ENCODE measurements at places on chromosomes 1 and 21.

- DNase-seq, result no peak
Observed at GRCh38 chr1:17904290-17904689, 149.2 kb downstream of the ACTL8 start.

- no peak for DNase-seq
Observed at GRCh38 chr1:20154301-20154831, 15.2 kb downstream of the PLA2G2F start.

- no peak for DNase-seq
Observed at GRCh38 chr1:115295904-115296696, 41.9 kb downstream of the NGF start.

- no peak for DNase-seq
Observed at GRCh38 chr1:230122366-230123279, 55.6 kb downstream of the GALNT2 start.

DNA sequence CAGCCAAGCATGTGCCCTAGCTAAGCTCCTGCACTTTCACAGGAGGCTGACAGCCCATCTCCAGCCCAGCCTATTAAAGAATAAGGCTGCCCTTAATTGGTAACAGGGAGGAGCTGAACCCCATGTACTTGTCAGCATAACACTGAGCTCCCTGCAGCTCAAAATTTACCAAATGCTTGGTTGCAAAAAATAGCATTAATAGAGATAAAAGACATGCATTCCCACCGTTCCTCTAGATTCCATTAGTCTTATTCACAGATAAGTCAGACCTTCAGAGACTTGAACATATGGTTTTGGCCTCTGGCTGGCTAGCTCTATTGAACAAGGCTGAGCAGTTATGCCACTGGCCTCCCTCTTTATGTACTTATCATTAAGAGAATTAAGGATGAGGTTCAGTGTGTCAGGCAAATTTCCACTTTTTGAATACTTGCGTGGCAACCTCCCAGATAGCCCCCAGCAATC lies 29.2 kb downstream of the OLFML3 start:
- no peak for DNase-seq

- DNase-seq, result peak; percentile 11
Observed at GRCh38 chr1:40692429-40692895, 958 bp downstream of the NFYC start.

DNA sequence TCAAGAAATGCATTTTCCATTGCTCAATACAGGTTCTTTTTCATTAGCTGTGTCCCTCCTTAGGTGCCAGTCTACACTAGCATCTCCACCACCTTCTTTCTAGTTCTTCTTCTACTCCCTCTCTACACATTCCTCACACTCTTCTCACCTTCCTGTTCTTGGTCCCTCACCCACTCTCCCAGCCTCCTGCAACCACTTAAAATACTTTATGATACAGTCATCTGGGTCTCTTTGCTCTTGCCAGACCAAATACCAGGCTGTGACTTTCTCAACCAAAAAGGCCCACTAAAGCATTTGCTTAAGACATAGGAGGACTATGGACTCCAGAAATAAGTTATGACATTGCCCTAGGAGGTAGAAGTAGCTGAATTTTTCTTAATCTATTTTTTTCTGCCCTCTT lies 35.1 kb downstream of the PIGM start:
- DNase-seq, result no peak

GRCh38 chr1:174114106-174114505 lies 45.2 kb upstream of the RABGAP1L start:
- DNase-seq, result no peak

GRCh38 chr1:208309771-208310170 lies 65.6 kb upstream of the PLXNA2 start:
- no peak for DNase-seq

DNA sequence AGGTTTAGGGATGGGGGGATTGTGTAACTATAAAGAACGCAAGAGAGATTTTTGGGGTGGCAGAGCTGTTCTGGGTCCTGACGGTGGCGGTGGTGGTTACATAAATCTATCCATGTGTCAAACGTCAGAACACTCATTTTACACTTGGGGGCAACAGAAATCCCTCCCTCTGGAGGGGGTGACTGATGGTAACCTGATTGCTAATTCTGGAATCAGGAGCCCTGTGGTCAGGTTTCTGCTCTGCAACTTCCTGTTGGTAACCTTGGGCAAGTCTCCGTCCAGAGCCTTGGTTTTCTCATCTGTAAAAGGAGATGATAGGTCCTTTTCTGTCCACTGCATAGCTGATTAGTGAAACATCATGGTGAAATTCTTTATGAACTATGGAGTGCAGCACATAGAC lies 40.9 kb downstream of the ALPL start:
- DNase-seq, result no peak

GRCh38 chr1:111141245-111142220 lies 1.5 kb downstream of the CEPT1 start:
- DNase-seq, result no peak

Data from suppressor macrophage treated with lipopolysaccharide for 1 hour (primary cell).